ENCODE measurements at places on chromosomes 2 and 18.

DNA sequence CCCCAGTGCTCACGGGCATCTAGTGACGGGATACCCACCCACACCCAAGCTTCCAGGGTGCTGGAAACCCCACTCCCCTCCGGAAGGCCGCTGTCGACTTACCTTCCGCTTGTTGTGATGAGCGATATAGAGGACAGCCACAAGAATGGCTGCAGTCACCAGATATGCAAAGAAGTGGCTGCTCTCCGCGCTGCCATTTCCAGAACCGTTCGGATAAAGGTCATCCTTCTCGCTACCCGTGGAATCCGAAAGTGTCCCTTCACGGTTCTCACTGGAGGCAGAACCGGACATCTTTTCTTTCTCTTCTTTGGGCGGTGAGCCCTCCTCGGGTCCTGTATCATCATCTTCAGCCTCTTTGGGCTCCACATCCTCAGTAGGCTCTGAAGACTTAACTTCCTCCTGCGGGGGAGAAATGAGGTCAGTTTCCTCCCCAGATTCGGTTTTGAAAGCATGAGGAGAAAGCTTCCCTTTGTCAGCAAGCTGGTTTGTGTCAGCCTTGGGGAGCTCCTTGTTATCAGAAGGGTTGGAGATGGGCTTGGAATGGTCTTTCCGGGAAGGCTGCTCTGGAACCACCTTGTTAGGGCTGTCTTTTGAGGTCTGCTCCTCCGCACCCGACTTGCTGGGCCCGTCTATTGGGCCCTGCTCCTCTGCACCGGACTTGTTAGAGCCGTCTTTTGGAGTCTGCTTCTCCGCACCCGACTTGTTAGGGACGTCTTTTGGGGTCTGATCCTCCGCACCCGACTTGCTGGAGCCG, 1.2 kb downstream of the TGOLN2 start:
- peak; percentile 65 for DNase-seq

GRCh38 chr2:62404913-62405312, 101.1 kb downstream of the TMEM17 start:
- DNase-seq: no peak

- no peak for DNase-seq
These were observed 57.8 kb downstream of the CTDP1 start for GRCh38 chr18:79737426-79737825.

- DNase-seq: no peak
These were observed 533.6 kb downstream of the RNF144A start for GRCh38 chr2:7450833-7451190.

- no peak for DNase-seq
These were observed 33.5 kb downstream of the AOX1 start for GRCh38 chr2:200619279-200619678.

- DNase-seq: no peak
These were observed 1.3 kb downstream of the PTPRM start for GRCh38 chr18:7568426-7568825.

- DNase-seq: peak; percentile 82
These were observed 69.3 kb downstream of the MBP start for GRCh38 chr18:77063260-77063659.

DNA sequence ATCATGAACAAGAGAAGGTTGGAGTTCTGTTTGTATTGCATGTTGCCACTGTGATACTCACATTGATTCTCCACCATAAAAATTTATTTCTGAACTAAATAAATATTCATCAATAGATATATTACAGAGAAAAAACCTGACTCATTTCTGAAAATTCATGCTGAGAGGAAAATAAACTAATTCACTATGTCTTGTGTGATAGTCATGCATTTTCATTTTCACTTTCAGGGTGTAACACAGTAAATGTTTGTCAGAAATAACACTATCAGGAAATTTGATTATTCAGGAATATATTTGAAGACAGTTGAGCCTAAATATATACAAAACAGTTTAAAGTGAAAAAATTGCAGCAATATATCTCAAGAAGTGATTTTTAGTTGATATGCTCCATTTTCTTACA, 335.2 kb downstream of the KCNJ3 start:
- DNase-seq: no peak

GRCh38 chr18:38256366-38256765, 690.8 kb upstream of the CELF4 start:
- DNase-seq: no peak

DNA sequence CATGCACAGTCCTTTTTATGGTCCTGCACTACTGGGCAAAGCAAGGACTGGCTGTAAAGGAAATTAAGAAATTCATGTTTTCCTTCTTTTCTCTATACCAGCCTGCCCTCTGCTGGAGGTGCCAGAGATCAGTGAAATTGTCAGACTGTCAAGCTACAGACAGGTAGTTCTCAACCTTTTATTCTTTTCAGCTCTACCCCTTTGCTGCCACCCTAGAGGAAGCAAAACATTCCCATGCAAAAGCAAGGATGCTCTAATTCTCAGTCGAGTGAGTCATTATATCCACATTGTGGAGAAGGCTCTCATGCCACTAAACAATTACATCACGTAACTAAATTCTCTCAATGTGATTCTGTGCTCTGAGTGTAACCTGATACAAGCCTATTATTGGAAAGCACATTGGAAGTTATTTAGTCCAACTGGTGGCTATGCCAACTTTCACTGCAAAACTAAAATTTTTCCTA, 25.0 kb upstream of the RAPGEF4 start:
- DNase-seq: no peak

DNA sequence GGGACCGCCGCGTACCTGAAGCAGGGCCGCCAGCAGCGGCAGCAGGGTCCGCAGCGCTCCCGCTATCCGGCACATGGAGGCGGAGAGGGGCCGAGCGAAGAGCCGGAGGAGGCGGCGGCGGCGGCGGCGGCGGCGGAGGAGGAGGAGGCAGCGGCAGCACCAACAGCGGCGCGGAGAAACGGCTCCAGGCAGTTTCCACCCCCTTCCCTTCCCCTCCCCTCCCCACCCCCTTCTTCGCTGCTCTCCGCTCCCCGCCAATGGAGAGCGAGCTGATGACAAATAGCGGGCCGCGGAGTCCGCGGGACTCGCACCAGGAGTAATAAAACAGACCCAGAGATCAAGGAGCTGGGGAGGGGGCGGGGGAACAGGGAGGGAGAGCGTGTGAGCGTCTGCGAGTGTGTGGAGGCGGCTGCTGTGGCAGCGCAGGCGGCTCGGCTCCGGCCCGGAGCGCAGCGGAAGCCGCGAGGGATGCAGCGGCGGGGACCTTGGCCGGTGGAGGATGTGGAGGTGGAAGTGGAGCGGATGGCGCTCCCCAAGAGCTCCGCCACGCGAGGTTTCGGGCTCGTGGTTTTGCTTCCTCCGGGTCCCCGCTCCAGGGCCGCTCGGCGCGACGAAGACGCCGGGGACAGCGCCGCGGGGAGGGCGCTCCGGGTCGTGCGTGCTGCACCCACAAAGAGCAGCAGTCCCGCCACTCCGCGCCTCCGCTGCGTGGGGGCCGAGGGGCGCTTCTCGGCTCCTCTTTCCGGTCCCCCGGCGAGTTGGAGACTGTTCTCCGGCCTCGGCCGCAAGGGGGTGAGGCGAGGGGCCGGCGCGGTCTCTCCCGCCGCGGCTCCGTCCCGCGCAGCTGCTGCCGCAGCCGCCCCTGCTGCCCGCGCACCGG, at the start of gene CDH2:
Gene CDH2 (minus strand): TSS at position 183 of the 880 bp plus-strand sequence. CDS start 108 bp downstream, at position 75.
- DNase-seq: peak; percentile 56

DNA sequence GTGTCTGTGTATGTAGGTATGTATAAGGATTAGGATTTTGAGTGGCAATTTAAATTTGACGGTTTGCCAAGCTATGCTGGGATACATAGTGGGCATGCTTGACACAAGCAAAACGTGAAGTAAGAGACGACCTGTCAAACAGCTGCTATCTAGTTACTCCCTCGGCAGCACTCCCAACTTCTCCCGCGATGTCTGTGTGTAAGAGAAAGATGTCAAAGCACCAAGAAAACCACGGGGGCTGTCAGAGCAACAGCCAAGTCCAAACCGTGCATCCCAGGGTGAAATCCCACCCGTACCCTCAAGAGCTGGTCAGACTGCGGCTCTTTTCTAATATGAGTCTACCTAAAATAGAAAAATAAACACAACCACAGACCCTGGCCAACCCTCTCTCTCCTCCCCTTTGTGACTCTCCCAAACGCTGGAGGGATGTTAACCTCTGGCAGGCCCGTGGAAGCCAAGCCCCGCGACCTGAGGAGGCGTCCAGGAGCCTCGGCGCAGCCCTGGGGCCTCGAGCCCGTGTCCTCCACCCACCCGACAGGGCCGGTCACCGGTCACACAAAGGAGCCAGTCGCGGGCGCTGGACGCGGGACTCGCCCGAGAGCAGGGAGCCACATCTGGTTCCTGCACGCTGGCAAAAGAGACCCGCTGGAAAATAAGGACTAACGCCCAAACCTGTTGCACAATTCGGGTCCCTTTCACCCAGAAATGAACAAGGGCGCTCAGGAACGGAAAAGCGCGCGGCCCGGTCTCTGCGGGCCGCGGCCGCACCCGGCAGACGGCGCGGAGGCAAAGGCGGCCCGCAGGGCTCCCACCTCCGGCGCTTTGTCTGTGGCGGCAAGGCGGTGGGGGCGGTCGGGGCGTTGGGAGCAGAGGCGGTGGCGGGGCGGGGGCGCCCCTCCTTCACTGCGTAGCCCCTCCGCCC, 925 bp downstream of the SESTD1 start:
- peak; percentile 62 for DNase-seq

DNA sequence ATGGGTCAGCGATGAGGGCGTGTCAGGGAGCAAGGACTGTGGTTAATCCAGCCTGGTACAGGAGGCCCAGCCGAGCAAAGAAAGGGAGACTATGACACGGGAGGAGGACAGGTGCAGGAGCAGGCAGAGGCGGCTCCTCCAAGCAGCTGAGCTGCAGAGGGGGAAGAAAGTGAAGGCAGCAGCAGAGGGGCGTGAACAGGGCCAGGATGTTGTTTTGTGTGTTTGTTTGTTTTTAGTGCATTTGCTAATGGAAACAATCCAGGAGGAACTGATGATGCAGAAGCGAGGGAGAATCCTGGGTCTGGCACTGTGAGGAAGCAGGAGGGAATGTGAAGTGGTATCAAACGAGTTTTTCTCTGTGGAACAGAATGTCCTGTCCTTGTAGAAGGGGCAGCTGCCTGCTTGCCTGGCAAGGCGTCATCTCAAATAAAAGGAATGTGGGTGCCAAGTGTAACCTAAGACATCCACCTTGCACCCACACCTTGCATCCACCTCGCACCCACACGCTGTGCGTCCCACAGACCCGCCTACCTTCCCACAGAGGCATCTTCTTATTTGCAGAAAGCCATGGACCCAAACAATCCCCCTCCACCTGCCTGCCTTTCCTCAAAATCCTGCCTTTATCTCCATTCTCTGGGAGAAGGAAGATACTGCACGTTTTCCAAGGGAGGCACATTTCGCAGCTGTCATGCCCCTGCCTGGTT, 134.8 kb downstream of the SH3BP4 start:
- no peak for DNase-seq

- DNase-seq: no peak
These were observed 141.3 kb downstream of the L3MBTL4 start for GRCh38 chr18:6273423-6273822.

- no peak for DNase-seq
These were observed 2.0 kb upstream of the FAM117B start for GRCh38 chr2:202632682-202633290.

- peak; percentile 8 for DNase-seq
These were observed 154.7 kb downstream of the DYSF start for GRCh38 chr2:71608034-71608433.

GRCh38 chr18:383135-383534, 115.3 kb upstream of the THOC1 start:
- no peak for DNase-seq

DNA sequence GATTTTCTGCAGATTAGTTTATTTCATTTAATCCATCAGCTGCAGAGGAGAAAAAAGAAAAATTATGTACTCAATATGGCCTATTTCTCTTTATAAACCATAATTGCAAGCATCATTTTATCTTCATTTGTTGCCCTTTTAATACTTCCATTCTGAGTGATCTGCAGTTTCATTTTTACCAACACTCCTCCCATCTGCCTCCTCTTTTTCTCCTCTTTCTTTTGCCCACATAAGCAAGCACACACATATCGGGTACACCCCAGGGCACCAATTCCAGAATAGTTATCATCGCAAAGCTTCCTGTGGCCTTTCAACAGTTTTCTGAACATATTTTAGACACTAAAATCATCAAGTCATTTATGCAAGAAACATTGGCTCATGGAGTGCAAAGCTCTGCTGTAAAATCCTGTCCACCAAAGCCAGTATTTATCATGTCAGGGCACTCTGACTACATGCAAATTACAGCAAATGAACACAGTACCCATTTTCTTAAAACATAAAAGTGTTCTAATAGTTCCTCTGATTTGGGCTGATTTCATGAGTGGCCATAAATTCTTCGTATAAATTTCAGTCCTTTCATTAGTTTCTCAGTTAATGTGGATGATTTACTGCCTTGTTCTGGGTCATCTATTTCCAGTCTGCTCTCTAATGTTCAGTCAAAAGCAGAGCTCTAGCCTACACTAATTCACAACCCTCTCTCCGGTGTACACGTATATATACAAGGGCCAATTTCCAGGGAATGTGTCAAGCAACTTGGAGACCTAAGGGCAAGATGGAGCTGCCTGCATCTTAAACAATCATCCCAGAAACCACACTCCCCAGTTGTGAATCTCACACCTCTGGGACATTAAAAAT, 281.3 kb downstream of the STK39 start:
- no peak for DNase-seq

GRCh38 chr2:119264781-119265692, 41.4 kb downstream of the STEAP3 start:
- peak; percentile 66 for DNase-seq

DNA sequence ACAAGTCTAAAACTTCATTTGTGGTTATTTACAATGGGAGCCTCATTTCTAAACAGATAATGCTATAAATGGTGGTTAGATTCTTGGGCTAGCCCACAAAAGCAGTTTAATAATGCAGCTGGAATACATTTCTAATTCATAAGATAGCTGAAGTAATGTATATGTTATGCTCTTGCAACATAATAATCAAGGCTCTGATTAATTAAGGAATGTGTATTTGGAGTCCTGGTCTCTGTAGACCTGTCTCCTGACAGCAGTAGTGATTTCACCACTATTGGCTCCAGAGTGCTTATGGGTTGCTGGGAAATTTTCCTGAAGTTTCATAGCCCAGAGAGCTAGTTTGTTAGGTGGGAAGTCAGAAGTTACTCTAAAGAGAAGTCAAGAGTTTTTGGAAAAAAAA, 21.3 kb upstream of the CDC42EP3 start:
- no peak for DNase-seq

DNA sequence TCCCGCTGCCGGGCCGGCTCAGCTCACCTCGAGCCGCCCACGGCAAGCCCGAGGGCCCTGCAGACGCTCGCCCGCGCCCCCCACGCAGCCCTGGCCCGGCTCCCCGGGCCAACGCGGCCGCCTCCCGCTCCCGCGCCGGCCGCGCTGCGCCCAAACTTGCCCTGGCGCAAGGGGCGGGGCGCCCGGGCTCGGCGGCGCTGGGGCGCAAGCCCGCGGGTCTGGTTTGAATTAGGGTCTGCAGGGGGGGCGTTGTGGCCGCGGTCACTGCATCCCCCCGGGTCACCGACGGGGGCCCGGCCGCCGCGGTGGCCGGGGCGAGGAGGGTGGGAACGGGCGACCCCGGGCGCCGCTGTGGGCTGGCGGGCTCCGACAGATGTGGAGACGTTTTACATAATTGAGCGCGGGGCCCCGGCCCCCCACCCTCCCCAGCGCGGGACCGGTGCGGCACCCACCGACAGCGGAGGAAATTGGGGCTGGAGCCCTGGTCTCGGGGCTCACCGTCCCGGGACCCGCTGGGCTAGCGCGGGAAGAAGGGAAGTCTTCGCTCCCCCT, 690 bp downstream of the SDC1 start:
- DNase-seq: no peak

Data from activated CD8-positive, alpha-beta memory T cell treated with anti-CD3 and anti-CD28 coated beads, Interleukin-2, amount 50 U/mL, for 48 hours (primary cell).